Thymus (tissue), 14 donors: ENCODE measurements at places on chromosomes 5 and 9. TPM values are rescaled to one million over a fixed set of nuclear protein-coding genes. Genes with fewer than 3 reads are reported as not detected.

GRCh38 chr5:146744068-146744745 lies 134.3 kb downstream of the PPP2R2B start:
- H3K27me3 ChIP-seq, result no peaks in the 10 kb centered on the region
- H3K4me3 ChIP-seq, result no peak overlapping the region
- H3K27ac ChIP-seq, result no peak overlapping the region
- no peaks in the 10 kb centered on the region for H3K36me3 ChIP-seq
- no peak for DNase-seq

- no peak overlapping the region for H3K4me3 ChIP-seq
- no peak overlapping the region for H3K27ac ChIP-seq
- peaks cover 22% of the 10 kb centered on the region for H3K27me3 ChIP-seq
- no peak for DNase-seq
- no peaks in the 10 kb centered on the region for H3K4me1 ChIP-seq
Measured at GRCh38 chr5:509611-510185, 14.6 kb downstream of the SLC9A3 start.

GRCh38 chr9:2181792-2182191 lies 166.6 kb downstream of the SMARCA2 start:
- no peak for DNase-seq
- H3K36me3 ChIP-seq, result peaks cover 4% of the 10 kb centered on the region
- H3K27me3 ChIP-seq, result no peaks in the 10 kb centered on the region
- no peak overlapping the region for H3K4me3 ChIP-seq

DNA sequence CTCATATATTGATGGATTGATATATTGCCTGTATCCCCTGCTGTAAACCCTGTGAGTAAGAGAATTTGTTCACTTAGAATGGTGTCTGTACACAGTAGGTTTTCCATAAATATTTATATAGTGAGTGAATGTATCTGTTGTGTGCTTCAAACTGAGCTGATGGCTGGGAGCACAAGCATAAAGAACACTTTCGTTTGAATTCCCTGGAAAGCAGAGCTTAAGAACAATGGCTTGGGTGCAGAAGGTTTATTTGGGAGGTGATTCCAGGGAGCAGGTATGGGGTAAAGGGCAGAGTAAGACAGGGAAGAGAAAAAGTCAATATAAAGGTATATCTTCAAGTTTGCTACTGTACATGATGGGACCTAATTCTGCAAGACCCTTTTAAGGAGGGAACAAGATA lies 190.9 kb upstream of the TRIM32 start:
- no peak for DNase-seq
- no peaks in the 10 kb centered on the region for H3K36me3 ChIP-seq
- no peaks in the 10 kb centered on the region for H3K27me3 ChIP-seq
- no peaks in the 10 kb centered on the region for H3K4me1 ChIP-seq

DNA sequence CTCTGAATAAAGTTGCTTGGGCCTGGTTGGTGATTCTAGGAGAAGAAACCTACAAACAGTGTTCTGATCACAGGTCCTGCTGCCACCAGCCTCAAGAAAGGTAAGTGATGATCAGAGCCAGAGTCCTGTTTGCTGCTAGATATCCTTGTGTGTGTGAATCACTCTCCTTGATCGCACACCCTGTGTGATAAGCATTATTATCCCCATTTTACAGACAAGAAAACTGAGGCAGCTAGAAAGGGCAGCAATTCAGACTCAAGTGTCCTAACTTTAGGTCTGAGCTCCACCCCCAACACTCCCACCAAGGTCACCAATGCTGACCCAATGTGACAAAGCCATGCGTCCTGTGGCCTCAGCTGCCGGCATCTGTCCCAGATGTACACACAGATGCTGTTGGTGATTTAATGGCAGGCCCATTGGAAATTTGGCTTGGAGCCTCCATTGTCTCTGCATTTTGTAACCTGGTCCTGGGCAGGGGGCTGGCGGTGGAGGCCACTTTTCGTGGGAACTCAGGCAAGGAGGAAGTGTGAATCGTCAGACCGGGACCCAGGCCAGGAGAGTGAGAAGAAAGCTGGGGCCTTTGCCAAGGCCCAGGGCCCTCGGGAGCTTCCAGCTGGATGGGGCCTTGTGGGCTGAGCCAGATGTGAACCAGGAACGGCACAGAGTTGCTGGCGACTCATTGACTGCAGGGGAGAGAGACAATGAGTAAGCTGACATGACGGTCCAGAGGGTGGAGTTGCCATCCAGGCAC lies 29.8 kb upstream of the GGTA1 start:
- H3K27me3 ChIP-seq, result no peaks in the 10 kb centered on the region
- DNase-seq, result no peak
- H3K4me1 ChIP-seq, result no peaks in the 10 kb centered on the region
- no peaks in the 10 kb centered on the region for H3K36me3 ChIP-seq

PDE8B gene
- 0.38 TPM for total RNA-seq
